ENCODE measurements at places on chromosomes 13 and 19. TPM values are rescaled to one million over a fixed set of nuclear protein-coding genes. Genes with fewer than 3 reads are reported as not detected.
A peak's percentile ranks its signal among the peaks of the same experiment; 100 is the strongest.

PROZ gene
- total RNA-seq = not detected

FAM216B gene
- not detected for total RNA-seq

OSCAR gene
- not detected for total RNA-seq

DCAF15 gene
- 83.5 TPM for total RNA-seq

SLC10A2 gene
- 0.07 TPM for total RNA-seq

CNN1 gene
- 1.8 TPM for total RNA-seq

ARGLU1 gene
- 142 TPM for total RNA-seq

BEST2 gene
- not detected for total RNA-seq

GRCh38 chr13:40404967-40405716 lies 261.3 kb downstream of the FOXO1 start:
- DNase-seq = no peak

GRCh38 chr13:63910511-63910910 lies 2494.9 kb upstream of the PCDH20 start:
- no peak for DNase-seq

- no peak for DNase-seq
Observed at GRCh38 chr19:29539670-29540069, 13.9 kb downstream of the VSTM2B start.

GRCh38 chr13:57724486-57725272 lies 93.1 kb downstream of the PCDH17 start:
- DNase-seq = no peak

GRCh38 chr19:49361438-49362047 lies 673 bp downstream of the TEAD2 start:
- DNase-seq = peak; percentile 57

DNA sequence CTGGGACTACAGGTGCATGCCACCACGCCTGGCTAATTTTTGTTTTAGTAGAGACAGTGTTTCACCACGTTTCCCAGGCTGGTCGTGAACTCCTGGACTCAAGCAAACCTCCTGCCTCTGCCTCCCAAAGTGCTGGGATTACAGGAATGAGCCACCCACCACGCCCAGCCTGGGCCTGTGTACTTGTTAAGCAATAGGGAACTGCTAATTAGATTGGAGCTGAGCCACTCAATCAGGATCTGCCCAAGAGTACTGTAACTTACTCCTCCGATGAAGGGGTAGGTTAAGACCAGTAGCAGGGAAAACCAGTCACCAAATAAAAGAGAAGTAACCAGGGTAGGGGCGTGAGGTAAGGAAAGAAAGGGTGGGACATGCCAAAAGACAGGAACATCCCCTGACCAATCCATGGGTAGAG lies 2.3 kb downstream of the DDX39A start:
- DNase-seq = no peak

- DNase-seq = no peak
Observed at GRCh38 chr19:57441979-57442752, 7.0 kb downstream of the ZNF749 start.

DNA sequence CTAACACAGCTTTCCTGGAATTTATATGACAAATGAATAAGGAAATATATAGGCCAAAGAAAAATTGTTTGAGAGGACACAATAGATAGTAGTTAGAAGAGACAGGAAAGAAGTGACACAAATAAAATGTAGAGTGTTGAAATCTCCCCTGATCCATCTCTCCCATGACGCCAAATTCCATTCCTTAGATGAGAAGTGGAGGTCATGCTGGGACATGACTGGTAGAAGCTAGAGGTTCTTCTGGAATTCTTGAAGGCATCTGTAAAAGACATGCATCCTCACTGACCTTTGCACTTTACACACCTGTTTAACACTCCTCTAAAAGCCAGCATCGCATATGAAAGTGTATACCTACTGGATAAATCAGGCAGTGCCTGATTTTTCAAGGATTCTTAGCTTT lies 67.8 kb downstream of the DGKH start:
- no peak for DNase-seq

DNA sequence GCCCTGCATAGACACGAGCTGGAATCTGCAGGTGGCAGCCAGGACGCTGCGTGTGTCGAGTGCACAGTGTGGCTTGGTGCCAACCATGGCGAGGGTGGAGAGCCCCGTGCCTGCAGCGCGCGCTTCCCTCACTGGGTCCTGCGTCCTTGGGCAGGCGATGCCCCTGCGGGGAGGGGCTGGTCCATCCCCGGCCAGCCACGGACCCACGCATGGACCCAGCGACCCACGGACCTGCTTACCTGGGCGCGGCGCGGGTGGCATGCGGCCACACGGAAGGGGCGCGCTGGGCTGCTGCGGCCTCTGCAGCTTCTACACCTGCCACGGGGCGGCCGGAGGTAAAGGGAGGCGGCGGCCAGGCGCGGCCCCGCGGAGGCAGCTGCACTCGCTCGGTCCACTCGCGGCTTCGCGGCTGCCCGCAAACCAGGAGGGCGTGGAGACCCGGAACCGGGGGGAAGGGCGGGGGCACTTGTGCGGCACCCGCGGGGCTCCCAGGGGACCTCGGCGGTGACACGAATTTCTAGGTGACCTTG lies 569 bp upstream of the MCF2L start:
- DNase-seq = no peak

GRCh38 chr19:54014920-54015560 lies 23.6 kb downstream of the CACNG6 start:
- no peak for DNase-seq

DNA sequence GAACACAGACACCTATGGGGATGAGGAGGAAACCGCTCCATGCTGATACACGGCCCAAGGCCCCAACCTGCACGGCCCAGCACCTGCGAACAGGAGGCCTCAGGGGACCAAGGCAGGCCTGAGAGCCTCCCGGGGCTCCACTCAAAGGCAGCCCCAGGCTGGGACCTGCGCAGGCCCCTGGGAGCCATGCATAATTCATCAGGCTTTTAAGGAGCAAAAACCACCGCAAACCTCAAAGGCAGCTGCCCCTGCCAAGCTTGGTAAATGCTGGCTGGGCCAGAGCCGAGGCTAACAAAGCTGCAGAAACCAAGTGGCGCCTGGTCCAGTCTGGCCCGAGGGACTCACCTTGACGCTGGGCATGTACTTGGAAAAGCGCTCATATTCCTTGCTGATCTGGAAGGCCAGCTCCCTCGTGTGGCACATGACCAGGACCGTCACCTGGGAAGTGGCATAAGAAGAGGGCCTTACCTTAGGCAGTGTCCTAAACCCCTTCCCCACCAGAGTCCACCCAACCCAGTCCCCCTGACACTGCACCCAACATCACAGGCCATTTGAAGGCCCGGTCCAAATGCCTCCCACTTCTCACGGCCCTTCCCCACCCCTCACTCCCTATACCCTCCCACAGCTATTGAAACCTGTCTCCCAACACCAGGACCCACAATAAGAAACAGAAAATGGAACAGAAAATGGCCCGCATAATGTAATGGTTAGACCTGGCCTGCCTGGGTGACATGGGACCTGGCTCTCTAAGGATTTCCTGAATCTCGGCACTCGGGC lies 7.8 kb downstream of the DDX39A start:
- DNase-seq = no peak

- no peak for DNase-seq
Observed at GRCh38 chr13:105627270-105627669, 908.2 kb downstream of the EFNB2 start.

GRCh38 chr13:45047394-45048310 lies 58.3 kb downstream of the GPALPP1 start:
- peak; percentile 74 for DNase-seq

DNA sequence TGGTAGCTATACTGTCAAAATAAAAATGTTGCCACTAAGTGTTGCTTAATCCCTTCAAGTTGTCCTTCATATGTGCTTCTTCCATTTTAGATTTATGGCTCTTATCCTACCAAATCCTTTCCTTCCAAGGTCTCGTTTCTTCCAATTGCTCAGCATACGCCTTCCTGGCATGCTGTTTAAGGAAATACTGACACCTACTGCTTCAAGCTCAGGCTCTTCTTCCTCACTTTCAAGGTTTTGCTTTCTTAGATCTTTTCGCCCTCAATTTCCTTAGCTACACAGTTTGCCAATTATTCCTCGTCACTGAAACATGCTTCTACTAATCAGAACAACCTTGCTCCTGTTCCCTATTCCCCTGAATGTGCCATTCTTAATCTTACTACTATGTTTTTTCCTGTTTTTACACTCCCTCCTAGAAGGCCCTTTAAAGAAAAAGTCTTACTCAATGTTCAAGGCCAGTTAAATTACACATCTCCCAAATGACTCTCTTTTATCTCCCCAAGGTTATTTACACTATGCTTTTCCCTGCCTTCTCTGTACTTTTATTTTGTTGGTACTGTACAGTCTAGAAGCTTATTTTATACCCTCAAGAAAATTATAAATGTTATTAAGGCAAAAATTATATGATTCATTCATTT lies 343.1 kb downstream of the MZT1 start:
- DNase-seq = no peak

DNA sequence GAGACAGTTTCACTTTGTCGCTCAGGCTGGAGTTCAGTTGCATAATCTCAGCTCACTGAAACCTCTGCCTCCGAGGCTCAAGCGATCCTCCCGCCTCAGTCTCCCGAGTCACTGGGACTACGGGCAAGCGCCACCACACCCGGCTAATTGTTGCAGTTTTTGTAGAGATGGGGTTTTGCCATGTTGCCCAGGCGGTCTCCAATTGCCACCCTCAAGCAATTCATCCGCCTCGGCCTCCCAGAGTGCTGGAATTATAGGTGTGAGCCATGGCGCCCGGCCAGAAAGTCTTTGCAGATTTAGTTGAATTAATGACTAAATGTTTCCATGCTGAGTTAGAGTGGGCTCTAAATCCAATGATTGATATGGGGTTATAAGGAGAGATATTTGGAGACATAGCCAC lies 4.5 kb upstream of the CADM4 start:
- no peak for DNase-seq

DNA sequence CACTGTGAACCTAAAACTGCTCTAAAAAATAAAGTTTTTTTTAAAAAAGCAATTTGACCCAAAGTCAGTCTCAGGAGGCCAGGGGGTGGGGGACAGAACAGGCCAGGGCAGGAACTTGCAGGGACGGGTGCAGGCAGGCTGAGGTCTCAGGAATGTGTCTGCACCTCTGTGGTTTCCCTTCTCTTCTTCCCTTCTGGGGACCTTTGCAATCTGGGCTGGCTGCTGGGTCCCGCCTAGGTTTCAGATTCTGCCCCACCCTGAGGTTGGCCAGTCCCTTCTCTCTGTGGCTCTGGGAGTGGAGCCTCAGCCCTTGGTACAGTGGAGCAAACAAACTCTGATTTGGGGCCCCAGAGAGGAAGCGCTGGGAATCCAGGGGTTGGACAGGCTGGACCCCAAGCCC lies 5.3 kb upstream of the F2RL3 start:
- no peak for DNase-seq

DNA sequence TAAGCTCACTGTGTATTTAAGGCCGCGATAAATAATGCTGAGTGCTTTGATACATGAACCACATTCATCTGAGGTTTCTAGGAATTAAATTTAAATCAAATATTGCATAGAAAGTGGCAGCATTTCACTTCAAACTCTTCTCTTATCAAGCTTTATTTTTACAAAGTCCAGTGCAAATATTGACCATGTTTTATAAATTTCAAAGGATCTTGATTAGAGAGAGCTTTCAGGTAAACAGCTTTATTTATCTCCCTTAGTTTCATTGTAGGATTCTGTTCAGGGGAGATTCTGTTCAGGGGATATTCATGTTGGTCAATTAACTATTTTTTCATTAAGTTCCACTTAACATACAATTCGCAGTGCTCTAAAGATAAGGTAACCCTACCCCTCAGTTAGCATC lies 249.7 kb upstream of the IRS2 start:
- DNase-seq = no peak

DNA sequence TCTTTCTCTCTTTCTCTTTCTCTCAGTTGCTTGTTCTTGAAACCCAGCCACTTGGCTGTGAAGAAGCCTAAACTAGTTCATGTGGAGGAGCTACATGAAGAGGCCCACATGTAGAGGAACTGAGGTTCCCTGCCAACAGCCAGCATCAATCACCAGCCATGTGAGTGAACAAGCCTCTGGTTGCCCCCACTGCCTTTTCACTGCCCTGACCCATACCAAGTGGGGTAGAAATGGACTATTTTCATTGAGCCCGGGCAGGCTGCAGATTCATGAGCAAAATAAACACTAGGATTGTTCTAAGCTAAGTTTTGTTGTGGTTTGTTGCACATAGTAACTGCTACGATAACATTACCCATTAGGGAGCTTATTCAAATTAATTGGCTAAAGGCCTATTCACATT lies 78.7 kb upstream of the FAM216B start:
- DNase-seq = no peak

GRCh38 chr13:76825430-76825829 lies 60.8 kb downstream of the KCTD12 start:
- no peak for DNase-seq

DNA sequence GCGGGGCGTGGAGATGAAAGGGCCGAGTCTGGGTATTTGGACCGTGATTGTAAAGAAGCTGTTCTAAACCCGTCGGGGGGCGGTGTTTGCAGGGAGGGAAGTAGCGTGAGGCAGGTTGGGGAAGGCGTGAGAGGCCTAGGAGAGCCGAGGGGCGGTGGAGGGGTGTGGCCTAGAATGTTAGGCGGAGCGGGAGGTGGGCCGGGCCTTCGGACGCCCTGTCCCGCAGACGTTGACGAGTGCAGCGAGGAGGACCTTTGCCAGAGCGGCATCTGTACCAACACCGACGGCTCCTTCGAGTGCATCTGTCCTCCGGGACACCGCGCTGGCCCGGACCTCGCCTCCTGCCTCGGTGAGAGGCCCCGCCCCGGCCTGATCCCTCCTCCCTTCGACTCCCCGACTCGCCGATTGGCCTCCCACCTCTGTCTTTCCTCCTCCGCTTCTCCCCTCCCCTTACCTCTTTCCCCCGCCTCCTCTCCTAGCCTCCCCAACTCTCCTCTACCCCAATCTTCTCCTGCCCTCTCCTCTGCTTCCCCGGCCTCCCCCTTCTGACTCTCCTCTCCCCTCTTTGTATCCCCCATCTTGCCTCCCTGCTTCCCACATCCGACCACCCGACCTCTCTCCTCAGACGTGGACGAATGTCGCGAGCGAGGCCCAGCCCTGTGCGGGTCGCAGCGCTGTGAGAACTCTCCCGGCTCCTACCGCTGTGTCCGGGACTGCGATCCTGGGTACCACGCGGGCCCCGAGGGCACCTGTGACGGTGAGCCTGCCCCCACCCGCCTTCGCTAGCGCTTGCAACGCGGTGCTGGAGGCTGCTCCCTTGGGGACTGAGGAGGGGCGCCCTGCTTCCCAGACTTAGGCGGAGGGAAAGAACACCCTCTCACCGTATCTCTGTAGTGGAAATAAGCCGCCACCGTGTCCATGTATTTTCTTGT lies 12.8 kb downstream of the LTBP4 start:
- DNase-seq = peak; percentile 57

DNA sequence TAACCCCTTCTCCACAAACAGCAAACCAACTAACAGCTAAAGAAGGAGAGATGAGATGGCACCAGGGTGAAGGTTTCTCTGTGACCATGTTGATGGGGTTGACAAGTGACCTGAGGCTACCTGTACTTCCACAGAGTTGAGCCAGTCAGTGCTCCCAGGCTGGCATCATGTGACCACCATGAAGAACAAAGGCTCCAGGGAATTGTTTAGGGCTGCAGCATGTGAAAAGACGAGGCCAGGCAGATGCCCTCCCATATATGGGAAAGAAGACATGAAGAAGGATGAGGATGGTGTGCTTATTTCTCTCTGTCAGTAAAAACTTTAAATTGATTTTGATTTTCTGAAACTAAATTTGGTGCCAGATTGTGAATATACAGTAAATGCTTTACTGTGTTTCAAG lies 220.6 kb downstream of the OLFM4 start:
- no peak for DNase-seq

All from neural crest cell (in vitro differentiated cells).